ENCODE measurements at places on chromosomes 16 and 17.
A peak's percentile ranks its signal among the peaks of the same experiment; 100 is the strongest.

GRCh38 chr17:42682722-42683403, 532 bp downstream of the CNTNAP1 start:
- DNase-seq, result peak; percentile 38

GRCh38 chr16:6884002-6884401, 448.6 kb upstream of the RBFOX1 start:
- no peak for DNase-seq

GRCh38 chr17:3970668-3971067, 6.4 kb upstream of the ATP2A3 start:
- no peak for DNase-seq

- DNase-seq, result no peak
These were observed 165.7 kb downstream of the CBLN1 start for GRCh38 chr16:49115956-49116355.

- no peak for DNase-seq
These were observed 82.5 kb upstream of the TNRC6C start for GRCh38 chr17:77875881-77876509.

DNA sequence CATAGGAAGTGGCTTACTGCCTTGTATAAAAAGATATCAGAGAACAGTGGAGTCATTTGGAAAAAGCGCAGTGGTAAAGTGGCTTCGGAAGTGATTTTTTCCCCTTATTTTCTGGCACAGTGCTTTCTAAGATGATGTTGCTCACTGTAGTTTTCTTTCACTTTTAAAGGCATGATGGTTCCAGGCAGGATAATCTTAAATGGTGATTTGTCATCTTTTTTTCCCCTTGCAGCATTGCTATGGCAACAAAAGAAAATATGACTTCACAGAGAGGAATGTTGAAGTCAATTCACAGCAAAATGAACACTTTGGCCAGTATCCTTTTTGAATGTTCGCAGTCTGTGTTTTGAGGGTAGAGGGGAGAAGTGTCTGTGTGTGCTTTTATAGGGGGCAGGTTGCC, 42.5 kb downstream of the GOSR1 start:
- DNase-seq, result no peak

DNA sequence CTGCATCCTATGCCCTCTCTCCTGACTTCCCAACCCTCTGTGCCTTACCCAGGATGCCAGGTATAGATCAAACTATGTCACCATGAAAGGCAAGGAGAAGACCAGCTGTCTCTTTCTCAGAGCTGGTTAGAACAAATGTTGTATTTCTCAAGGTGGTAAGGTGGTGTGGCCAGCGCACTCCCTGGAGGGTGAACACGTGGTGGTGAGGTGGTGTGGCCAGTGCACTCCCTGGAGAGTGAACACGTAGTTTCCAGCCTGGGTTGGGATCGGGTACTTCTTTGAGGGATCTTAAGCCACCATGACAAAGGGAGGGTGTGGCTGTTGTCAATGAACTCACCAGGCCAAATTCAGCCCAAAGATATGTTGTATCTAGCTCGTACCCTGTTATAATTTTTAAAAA, 26.8 kb downstream of the KATNIP start:
- no peak for DNase-seq

Data from NCI-H1092 (cell line).